ENCODE measurements at places on chromosomes 5 and 9.

GRCh38 chr5:40676613-40677343, 2.9 kb upstream of the PTGER4 start:
- no peak for DNase-seq

DNA sequence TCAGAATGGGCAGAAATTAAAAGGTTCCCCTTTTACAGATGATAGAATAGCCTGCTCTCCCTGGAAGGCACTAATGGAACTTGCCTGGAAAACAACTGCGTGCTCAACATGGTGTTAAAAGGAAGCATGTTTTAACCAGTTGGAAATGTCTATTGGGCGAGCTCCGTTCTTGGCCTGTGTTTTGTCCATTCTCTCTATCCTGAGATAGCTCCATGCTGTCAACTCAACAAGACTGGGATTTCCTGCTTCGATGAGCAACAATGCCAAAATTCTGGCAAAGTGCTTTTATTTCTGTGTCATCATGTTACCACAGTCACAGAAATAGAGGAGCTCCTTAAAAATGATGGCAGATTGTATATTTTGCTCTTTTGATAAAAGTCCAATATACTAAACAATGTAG, 198.3 kb downstream of the PLK2 start:
- no peak for DNase-seq

DNA sequence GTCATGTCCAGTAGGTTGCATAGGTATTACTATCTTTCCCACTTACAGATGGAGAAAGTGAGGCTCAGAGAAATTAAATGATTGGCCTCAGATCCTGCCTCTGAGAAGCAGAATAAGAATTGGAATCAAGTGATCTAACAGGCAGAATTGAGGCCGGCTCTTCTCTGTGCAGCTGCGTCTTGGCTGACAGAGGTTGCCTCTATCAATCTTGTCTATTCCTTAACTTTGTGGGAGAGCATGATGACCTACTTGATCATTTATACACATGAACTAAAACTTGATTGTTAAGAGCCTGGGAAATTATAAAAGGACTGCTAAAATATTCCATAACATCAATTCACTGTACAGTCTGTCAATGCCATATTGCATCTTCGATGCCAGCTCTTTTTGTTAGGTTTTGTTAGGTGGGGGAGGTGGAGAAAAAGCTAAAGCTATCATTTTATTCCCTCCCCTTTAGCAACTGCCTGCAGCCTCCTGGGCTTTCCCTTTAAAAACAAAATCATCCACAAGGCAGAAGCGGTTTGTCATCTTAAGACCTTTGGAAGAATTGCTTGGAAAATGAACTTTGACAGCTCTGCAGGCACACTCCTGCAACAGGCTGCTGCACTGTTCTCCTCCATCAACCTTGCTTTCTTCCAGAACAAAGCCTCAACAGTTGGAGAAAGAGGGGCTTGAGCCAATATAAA, 247.4 kb downstream of the SMARCA2 start:
- DNase-seq, result no peak

- peak; percentile 71 for DNase-seq
Observed at GRCh38 chr5:132496191-132496630, 5.6 kb upstream of the IRF1 start.

DNA sequence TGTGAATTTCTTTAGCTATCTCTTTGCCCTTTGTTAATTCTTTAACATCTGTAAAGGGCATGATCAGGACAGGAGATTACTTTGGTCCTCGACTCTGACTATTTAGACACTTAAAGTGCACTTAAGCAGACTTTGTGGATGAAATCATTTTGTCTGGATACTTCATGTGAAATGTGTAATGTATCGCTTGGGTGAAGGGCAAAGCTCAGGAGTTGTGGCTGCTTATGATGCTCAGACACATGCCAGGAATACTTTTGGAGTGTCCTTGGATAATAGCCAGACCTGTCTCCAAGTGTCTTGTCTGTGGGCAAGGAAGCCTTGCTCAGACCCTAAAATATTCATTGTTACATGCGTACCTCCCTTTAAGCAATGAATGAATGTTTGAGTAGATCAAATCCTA, 87.8 kb downstream of the RAI14 start:
- no peak for DNase-seq

All from stimulated activated CD8-positive, alpha-beta memory T cell treated with anti-CD3 and anti-CD28 coated beads, Interleukin-4, amount 100 ng/mL, for 24 hours (primary cell).